ENCODE measurements at places on chromosomes 7 and 10. TPM values are rescaled to one million over a fixed set of nuclear protein-coding genes. Genes with fewer than 3 reads are reported as not detected.

SUGCT gene
- 5.4 TPM for total RNA-seq

MNX1 gene
- total RNA-seq, result 0.39 TPM

ARMH3 gene
- 18.3 TPM for total RNA-seq

ELMO1 gene
- 18.4 TPM for total RNA-seq

MMD2 gene
- not detected for total RNA-seq

NUPR2 gene
- not detected for total RNA-seq

LRRC4 gene
- 13.4 TPM for total RNA-seq

AKR1C8 gene
- total RNA-seq, result not detected

NEURL1 gene
- total RNA-seq, result 0.73 TPM

AKR1C1 gene
- 2.3 TPM for total RNA-seq

LLCFC1 gene
- total RNA-seq, result not detected

ING3 gene
- 17.7 TPM for total RNA-seq

AIMP2 gene
- 82.4 TPM for total RNA-seq

ADAM22 gene
- total RNA-seq, result 17.9 TPM

GPR15LG gene
- not detected for total RNA-seq

PGAM2 gene
- 1.4 TPM for total RNA-seq

SPAM1 gene
- not detected for total RNA-seq

SCIN gene
- 2.3 TPM for total RNA-seq

TMEM236 gene
- total RNA-seq, result 0.11 TPM

CPEB3 gene
- total RNA-seq, result 1.9 TPM

NEUROG3 gene
- total RNA-seq, result 0.31 TPM

LIPJ gene
- total RNA-seq, result not detected

MYO3A gene
- total RNA-seq, result 5.3 TPM

ABCB1 gene
- 0.88 TPM for total RNA-seq

GRB10 gene
- 97.0 TPM for total RNA-seq

LFNG gene
- total RNA-seq, result 31.6 TPM

AGR3 gene
- not detected for total RNA-seq

NUTM2E gene
- 0.28 TPM for total RNA-seq

GNG11 gene
- 1.3 TPM for total RNA-seq

C10orf105 gene
- 0.48 TPM for total RNA-seq

PIP gene
- total RNA-seq, result not detected

HECTD2 gene
- total RNA-seq, result 11.6 TPM

IL2RA gene
- total RNA-seq, result not detected

Measured in H1 (cell line).